K562 (cell line): ENCODE measurements at places on chromosomes 1 and 21. TPM values are rescaled to one million over a fixed set of nuclear protein-coding genes. Genes with fewer than 3 reads are reported as not detected.

FCER1G gene
- total RNA-seq: 0.31 TPM in 1 of 2 replicates, not detected in the other

RNU1-1 gene
- total RNA-seq: 2,231 and 2,538 TPM in 2 replicates

CFAP74 gene
- not detected in 2 replicates for total RNA-seq

ADAMTS1 gene
- 0.34 and 0.58 TPM in 2 replicates for total RNA-seq

SUSD4 gene
- total RNA-seq: 0.09 TPM in 1 of 2 replicates, not detected in the other

GRCh38 chr1:244296447-244296846 is 155.3 kb downstream of the ADSS2 start:
- H3K27ac ChIP-seq: no peak overlapping the region
- H3K27me3 ChIP-seq: peaks cover 10% of the 10 kb centered on the region

DNA sequence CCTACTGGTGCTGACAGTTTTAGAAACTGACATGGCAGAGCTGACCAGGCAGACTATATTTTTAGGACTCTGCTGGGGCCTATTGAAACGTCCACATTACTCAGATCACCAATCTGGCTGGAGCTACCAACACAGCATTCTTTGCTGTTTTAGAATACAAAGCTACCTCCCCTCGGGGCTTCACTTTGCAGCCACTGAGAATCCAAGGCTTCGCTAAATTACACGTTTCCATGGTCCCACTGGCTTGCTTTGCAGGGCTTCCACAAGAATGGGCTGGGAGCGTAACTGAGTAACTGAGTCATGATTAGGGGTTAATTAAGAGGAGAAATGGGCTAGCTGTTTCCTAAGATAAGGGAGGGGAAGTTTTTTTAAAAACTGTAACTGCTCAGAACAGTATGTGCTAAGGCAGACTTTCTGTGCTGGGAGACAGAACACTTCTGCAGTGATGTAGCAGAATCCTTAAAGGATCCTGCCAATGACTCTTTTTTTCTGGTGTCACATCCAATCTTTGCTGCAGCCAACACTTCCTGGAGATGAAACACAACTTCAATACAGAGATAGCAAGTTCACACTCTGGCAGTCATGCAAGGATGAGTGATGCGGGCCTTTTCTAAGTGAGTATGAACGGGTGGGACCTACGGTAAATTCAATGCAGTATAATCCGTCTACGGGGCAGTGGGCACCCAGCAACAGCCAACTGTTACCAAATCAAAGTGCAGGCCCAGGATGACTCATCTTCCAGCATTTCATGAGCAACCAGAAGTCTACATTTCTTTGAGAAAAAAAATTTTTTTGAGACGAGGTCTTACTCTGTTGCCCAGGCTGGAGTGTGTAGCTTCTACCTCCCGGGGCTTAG is 21.5 kb downstream of the NDUFS5 start:
- no peak overlapping the region for H3K4me3 ChIP-seq
- peak; percentile 66 for DNase-seq
- peak overlapping the region; percentile 49 for H3K27ac ChIP-seq

DNA sequence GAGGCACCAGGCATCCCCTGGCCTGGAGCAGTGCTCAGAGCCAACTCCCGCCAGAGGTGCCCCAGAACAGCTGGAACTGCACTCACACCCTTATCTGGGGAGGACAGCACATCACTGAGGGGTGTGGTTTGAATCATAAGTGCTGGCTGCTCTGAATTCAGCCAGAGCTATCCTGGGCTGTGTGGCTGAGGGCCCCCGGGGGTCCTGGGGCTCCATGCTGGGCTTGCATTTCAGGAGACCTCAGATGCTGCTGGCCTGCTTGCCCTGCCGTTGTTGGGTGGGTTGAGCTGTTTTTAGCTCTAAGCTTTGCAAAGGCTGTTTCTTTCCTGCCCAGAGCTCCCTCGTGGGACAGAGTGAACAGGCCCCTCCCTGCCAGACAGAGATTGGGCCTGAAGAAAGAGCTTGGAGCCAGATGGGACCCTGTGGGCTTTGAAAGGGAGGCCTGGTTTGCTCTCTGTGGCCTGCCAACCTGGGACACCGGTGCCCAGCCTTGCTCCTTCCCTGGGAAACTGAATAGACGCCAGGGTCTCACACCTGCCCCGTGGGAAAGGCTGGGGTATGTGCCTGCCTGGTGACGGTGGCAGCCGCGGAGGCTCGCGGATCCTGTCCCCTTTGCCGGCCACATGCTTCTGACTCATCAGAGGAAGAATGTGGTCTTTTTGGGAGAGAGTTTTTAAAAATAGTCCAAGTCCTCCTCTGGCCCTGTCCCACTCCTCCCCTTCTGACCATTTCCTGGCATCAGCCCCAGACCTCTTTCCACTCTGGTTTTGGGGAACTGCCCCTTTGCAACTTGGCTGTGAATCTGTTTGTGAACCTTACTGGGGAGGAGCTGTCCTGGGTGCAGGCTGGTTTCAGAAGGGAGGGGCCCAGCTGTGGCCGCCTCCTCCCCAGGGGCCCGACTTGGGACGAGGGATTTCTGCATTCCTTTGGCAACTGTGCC is 30.0 kb downstream of the ARHGEF10L start:
- H3K27me3 ChIP-seq: peaks cover 74% of the 10 kb centered on the region
- H3K27ac ChIP-seq: no peak overlapping the region
- no peaks in the 10 kb centered on the region for H3K36me3 ChIP-seq
- peaks cover 6% of the 10 kb centered on the region; the same call in 2 of the 3 replicates for H3K4me1 ChIP-seq
- peak; percentile 85 for DNase-seq

DNA sequence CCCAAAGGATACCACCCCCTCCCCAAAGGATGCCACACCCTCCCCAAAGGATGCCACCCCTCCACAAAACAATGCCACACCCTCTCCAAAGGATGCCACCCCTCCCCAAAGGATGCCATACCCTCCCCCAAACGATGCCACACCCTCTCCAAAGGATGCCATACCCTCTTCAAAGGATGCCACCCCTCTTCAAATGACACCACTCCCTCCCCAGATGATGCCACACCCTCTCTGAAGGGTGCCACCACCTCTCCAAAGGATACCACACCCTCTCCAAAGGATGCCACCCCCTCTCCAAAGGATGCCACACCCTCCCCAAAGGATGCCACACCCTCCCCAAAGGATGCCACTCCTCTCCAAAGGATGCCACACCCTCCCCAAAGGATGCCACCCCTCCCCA is 21.6 kb upstream of the TRIM17 start:
- no peaks in the 10 kb centered on the region for H3K36me3 ChIP-seq
- no peaks in the 10 kb centered on the region; the same call in 2 of the 3 replicates for H3K4me1 ChIP-seq
- H3K27ac ChIP-seq: no peak overlapping the region
- no peak for DNase-seq

DNA sequence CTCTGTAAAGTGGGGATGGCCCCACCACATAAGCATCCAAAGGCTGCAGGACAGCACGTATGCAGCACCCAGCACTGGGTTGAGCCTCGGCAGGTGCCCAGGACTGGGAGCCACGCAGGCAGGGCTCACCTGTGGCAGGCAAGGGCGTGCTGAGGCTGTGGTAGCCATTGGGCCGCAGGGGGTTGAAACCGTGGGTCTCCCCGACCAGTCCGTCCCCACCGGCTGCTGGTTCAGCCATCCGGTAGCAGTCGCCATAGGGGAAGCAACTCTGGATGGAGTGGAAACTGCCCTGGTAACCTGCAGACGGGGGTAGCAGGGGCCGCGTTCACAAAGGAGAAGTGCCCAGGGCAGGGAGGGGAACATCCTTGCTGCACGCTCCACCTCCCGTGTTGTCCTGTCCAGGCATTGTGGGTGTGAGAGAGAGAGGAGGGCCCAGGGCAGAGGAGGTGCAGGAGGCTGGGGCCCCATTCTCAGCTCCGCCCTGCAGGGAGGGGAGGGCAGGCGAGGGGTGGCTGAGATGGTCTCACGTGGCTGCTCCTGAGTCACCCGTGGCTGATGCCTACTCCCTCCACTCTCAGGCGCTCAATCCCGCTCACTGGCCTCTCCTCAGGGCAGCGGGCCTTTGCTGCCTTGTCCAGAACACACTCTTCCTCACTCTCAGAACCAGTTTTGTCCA is 49.9 kb downstream of the DMRTB1 start:
- H3K27me3 ChIP-seq: peaks cover 94% of the 10 kb centered on the region
- no peak for DNase-seq
- no peak overlapping the region for H3K4me3 ChIP-seq
- no peaks in the 10 kb centered on the region for H3K36me3 ChIP-seq

DNA sequence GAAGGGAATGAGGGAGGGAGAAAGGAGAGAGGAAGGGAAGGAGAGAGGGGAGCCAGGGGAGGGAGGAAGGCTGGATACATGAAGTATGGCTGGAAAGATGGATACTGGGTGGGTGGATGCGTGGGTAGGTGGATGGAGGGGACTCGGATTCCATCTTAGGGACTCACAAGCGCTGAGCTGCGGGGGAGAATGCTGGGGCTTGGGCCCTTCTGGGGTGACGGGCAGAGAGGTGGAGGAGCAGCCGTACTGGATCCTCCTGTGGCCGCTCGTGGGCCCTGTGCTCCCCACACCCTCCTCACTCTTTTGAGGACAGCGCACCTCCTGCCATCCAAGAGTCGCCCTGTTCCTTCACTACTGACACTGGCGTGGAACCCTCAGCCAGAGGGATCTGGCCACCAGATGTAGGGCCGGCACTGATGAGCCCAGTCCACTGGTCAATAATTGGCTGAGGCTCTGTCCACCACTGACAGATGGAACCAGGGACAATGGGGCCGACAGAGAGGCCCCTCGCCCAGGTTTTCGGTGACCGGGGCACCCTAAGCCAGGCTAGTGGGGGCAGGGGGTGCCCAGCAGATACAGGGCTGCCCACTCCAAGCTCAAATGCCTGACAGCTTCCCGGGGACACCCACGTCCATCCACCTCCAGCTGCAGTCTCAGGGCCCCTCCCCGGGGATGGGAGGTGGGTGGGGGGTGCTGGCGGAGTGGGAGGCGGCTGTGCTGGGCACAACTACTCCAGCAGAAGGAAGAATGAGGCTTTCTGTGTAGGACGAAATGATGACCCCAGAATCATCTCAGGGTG is 4.4 kb upstream of the ACTRT2 start:
- H3K27ac ChIP-seq: no peak overlapping the region
- peaks cover 59% of the 10 kb centered on the region for H3K27me3 ChIP-seq
- no peak overlapping the region for H3K4me3 ChIP-seq
- no peak for DNase-seq
- no peaks in the 10 kb centered on the region for H3K36me3 ChIP-seq

GRCh38 chr1:219778793-219779369 is 149.5 kb downstream of the SLC30A10 start:
- H3K4me3 ChIP-seq: no peak overlapping the region
- no peak for DNase-seq
- no peaks in the 10 kb centered on the region for H3K36me3 ChIP-seq
- no peaks in the 10 kb centered on the region for H3K4me1 ChIP-seq

- H3K4me3 ChIP-seq: no peak overlapping the region
- H3K27me3 ChIP-seq: peaks cover 32% of the 10 kb centered on the region
- no peaks in the 10 kb centered on the region for H3K36me3 ChIP-seq
Measured at GRCh38 chr1:182656842-182657397, 27.5 kb downstream of the RGS8 start.

DNA sequence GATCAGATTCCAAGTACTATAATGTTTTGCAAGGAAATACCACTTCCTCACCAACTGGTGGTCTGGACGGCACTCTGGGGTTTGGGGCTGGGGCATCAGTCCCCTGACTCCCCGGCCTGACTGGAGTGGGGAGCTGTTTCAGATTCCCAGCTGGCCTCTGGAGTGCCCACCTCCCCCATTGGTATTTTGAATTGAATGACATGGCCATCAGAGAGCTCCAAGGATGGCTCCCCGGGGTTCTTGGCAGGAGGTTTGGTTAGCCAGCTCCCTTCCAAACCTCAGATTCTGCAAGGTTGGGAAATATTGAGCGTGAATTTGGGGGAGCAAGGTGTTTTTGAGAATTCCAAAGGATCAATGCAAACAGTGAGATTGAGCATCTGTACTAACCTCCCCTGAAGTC is 2.2 kb upstream of the INAVA start:
- no peaks in the 10 kb centered on the region for H3K36me3 ChIP-seq
- H3K27me3 ChIP-seq: peaks cover 74% of the 10 kb centered on the region
- DNase-seq: no peak
- peaks cover 19% of the 10 kb centered on the region; the same call in 1 of the 2 replicates for H3K4me1 ChIP-seq

GRCh38 chr1:100924991-100925390 is 29.1 kb downstream of the SLC30A7 start:
- H3K36me3 ChIP-seq: peaks cover 60% of the 10 kb centered on the region
- H3K27me3 ChIP-seq: no peaks in the 10 kb centered on the region

- H3K27me3 ChIP-seq: peaks cover 39% of the 10 kb centered on the region; the same call in 2 of the 3 replicates
- no peak overlapping the region for H3K4me3 ChIP-seq
- no peak overlapping the region for H3K27ac ChIP-seq
- no peaks in the 10 kb centered on the region for H3K4me1 ChIP-seq
- no peak for DNase-seq
- H3K36me3 ChIP-seq: no peaks in the 10 kb centered on the region
Measured at GRCh38 chr1:245701631-245702030, 546.8 kb downstream of the KIF26B start.

DNA sequence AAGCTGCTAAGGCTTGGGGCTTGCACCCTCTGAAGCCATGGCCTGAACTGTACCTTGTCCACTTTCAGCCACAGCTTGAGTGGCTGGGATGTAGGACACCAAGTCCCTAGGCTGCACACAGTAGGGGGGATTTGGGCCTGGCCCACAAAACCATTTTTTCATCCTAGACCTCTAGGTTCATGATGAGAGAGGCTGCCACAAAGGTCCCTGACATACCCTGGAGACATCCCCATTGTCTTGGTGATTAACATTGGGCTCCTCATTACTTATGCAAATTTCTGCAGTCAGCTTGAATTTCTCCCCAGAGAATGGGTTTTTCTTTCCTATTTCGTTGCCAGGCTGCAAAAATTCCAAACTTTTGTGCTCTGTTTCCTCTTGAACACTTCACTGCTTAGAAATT is 26.3 kb upstream of the CHODL start:
- H3K27ac ChIP-seq: no peak overlapping the region
- no peak for DNase-seq
- H3K4me3 ChIP-seq: no peak overlapping the region
- no peaks in the 10 kb centered on the region for H3K27me3 ChIP-seq

DNA sequence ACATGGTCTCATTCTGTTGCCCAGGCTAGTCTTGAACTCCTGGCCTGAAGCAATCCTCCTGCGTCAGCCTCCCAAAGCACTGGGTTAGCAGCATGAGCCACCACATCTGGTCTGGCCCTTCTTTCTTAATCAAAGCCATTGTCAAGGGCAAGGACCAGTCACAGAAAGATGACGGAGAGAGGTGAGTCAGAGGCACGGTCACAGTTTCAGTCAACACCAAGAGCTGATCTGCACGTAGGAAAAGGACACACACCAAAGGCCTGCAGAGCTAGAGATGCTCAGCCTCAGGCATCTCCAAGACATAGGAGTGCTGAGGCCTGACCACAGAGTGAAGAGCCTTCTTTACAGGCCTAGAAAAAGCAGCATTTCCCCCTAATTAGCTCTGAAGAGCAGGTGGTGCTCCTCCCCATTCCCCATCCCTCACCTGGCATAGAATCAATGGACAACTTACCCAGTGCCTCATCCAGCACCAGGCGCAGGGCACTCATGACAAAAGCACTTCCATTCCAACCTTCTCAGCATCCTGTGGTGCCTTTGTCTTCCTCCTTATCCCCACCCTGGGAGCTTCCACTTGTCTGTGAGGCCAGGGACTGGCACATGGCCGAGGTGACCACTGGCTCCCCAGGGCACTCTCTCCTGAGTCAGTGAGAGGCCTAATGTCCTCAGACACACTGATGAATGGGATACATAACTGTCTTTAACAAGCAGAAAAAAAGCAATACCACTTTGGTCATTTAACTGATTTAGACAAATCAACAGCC is 139.8 kb downstream of the AJAP1 start:
- no peaks in the 10 kb centered on the region for H3K27me3 ChIP-seq
- H3K4me3 ChIP-seq: no peak overlapping the region
